ENCODE measurements at places on chromosomes 2 and 18.

DNA sequence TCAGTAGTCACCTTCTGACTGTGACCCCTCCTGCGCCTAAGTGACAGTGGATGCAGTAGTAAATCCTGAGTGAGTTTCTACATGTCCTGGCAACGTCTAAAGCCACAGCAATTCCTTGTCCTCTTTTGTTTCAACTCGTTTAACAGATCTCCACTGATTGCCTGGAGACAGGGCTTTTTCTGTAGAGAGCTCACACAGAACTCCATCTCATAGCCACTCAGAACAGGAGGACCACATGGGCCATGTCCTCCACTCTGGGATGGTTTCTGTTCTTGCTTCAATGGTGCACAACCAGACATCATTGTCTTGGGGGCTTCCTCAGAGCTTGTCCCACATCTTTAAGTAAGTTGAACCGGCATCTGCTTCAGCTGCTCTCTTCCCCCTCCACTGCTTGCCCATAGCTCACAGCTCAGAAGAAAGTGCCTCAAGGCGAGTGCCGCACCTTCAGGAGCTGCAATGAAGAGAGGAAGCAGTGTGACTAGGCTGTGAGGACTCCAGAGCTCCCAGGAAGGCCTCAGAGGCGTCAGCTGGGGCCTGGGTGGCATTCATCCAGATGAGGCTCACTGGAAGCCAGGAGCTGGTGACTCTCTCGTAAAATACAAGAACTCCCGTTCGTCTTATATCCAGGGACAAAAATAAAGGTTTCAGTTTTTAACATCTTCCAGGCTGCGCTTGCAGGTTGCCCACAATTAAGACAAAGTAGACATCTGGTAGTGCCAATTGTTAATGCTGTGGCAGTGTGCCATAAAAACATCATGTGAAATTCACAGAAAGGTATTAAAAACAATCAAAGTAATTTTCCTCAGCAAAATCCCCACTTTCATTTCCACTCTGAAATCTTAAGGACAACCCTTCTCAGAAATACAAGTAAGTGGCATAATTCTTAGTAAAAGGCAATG, 37.3 kb downstream of the ST3GAL5 start:
- DNase-seq, result no peak

DNA sequence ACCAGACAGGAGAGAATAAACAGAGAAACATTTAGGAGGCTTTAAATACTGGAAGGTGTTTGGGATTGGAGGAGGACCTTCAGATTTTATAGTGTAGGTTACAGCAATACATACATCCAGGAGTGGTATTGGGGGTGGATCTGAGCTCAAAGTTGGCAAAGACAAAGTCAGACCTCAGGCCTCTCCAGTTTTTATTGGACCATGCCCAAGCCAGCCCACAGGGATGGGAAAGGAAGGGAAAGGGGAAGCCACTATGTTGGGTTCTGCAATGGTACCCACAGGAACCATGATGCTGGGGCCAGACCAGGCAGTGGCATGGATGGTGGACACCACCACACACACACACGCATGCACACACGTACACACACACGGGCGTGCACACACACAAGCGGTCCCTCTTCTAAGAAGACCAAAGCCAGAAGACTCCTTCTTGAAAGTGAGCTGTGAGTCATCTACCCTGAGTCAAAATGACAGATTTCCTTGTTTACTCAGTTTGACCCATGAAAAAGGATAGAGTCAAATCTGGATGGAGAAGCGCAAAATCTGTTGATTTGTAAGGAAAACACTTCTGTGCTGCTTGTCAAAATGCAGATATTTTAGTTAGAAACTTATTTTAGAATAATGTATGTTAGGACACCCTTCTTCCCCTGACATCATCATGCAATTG, 87.9 kb downstream of the TRABD2A start:
- DNase-seq, result no peak

- DNase-seq, result no peak
Measured at GRCh38 chr2:88628571-88628939, 1.3 kb upstream of the EIF2AK3 start.

GRCh38 chr2:88136817-88137216, 9.0 kb upstream of the FABP1 start:
- DNase-seq, result no peak

DNA sequence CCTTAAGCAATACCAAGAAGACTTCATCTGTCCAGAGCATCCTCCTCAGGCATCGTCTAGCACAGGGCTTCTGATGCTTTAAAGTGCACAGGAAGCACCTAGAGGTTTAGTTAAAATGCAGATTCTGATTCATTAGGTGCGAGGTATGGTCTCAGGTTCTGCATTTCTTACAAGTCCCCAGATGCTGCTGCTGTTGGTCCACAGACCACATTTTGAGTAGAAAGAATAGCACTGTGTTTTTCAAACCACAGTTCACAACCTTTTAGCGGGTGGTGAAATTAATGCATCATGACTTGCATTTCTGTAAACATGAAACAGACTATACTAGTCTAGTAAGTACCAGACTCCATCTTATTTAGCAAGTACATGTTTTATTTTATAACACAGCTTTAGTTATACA, 134.6 kb downstream of the TMEFF2 start:
- DNase-seq, result no peak

DNA sequence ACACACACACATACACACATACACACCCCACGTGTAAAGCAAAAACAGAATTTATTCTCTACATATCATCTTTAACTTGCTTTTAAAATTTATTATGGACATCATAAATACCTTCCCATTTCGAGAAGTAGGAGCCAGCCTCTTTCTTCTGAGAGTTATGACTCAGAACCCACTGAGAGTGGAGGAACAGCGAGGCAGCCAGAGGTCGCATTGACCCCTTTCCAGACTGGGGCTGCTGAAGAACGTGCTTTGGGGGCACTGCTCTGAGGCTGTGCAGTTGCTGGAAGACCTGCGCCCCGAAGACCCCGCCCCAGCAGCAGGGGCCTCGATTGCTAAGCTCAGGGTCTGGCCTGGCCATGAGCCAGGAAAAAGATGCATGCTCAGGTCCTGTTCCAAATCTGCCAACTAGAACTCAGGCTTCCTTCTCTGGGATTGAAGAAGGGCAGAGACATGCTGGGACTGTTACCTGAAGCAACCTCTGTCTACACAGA, 133.8 kb upstream of the TWIST2 start:
- DNase-seq, result no peak

- no peak for DNase-seq
Measured at GRCh38 chr2:122319539-122320132, 564.2 kb downstream of the TSN start.

DNA sequence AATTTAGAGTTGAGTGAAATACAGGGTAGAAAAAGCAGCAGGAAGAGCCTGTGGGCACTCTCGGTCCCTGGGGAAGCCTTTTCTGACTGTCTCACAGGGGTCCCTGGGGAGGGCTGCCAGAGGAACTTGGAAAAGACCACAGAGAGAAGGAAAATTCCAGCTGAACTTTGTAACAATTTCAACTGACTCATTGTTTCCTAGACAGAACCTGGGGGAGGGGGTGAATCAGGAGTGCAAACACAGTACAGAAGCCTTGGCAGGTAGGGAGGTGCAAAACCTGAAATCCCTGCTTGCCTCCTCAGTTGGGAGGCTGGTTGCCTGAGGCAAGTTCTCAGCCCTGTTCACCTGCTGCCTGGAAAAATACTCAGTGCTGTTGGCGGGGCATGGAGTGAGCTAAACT, 106.8 kb downstream of the GRB14 start:
- no peak for DNase-seq

DNA sequence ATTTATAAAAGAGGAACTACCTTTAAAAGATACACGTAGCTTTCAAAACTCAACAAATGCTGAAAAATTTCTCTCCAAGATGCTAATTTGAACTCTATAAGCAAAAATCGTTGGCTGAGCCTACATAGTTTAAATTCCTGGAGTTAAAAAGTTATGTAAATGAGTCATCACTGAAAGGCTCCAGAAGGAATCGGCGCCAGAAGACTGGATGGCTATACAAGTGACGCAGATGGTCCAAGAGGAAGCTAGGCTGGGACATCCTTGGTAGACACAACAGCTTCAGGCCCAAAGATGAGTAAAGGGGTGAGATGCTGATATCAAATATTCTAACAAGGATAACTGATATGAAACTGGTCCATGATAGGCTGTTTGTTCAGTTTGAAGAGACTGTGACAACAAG, 22.8 kb upstream of the DNAH6 start:
- no peak for DNase-seq

DNA sequence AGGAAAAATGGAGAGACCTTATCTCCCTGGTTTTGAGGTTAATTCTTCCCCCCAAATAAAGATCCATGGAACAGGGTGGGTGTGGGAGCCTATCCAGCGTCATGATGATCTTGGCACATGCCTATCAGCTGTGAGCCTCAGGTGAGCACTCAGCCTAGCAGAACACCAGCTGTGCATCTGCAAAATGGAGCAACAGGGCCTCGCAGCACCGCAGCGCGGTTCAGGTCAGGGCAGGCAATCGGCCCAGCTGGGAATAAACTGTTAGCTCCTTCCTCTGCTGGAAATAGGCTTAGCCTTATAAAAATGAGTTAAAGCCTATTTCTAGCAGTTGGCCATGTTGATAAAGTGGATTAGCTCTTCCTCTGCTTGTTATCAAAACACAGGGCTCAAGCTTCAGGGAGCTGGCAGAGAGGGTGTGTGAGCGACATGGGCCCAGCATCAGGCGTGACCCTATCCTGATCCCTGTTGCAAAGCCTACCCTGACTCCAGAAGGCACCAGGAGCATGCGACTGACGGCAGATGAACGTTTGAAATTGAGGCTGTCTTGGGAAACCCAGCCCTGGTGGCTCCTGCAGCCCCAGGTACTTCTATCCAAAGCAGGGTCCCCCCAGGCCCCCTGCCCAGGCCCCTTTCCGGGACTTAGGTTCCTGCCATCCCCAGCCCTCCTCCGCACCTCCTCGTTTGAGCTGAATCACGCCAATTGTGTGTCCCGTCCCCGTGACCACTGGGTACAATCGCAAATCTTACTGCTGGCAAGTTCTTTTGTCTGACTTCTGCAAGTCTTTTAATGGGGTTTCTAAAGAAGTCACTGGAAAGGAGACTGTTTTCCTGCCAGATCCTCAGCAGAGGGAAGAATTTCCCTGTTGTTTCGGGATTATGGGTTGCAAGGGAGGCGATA, 35.4 kb downstream of the ARHGEF4 start:
- DNase-seq, result no peak

DNA sequence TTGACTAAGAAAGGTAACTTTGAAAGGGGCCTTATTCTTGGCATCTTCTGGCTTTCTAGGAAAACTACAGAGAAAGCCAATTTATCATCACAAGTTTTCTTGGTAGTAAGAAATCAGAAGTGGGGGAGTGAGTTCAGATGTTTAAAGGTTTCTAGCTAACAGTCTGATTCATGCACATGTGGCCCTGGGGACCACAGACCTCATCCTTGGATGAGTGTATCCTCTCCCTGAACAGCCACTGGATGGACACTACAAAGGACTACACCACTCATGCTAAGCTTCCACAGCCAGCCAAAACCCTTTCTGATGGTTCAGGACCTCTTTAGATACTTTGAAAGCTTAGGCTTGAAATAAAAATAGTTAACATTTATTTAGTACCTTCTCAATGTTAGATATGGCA, 218.3 kb upstream of the STK17B start:
- DNase-seq, result no peak

- DNase-seq, result peak; percentile 71
Measured at GRCh38 chr18:56748698-56749268, 97.6 kb downstream of the WDR7 start.

DNA sequence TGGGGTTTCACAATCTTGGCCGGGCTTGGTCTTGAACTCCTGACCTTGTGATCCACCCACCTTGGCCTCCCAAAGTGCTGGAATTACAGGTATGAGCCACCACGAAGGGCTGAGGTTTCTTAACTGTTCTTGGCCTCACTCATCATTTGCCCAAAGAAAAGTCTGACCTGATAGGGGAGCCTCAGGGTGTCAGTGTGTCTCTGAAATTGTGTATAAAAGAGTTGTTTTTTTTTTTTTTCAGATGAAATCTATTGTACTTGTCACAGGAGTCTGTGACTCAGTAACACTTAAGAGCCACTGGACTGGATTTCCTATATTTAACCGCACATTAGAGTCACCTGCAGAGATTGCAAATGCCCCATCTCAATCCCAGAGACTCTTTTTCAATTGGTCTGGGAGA, 16.9 kb downstream of the PMAIP1 start:
- DNase-seq, result no peak

DNA sequence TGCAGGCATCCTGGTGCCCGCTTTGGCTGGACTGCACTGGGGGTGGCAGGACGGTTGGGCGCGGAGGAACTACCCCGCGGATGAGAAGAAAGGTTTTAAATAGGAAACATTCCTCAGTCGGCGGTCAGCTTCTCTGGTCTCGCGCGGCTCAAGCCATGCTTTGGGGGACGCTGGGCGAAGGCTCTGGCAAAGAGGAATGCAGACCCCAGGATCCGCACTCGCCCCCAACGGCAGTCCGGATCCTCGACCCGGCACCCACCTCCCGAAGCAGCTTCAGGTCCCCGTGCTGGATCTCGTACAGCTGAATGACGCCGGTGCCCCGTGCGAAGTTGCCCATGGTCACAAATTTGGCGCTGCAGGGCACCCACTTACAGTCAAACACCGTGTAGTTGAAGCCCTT, 686 bp upstream of the PNO1 start:
- DNase-seq, result no peak

DNA sequence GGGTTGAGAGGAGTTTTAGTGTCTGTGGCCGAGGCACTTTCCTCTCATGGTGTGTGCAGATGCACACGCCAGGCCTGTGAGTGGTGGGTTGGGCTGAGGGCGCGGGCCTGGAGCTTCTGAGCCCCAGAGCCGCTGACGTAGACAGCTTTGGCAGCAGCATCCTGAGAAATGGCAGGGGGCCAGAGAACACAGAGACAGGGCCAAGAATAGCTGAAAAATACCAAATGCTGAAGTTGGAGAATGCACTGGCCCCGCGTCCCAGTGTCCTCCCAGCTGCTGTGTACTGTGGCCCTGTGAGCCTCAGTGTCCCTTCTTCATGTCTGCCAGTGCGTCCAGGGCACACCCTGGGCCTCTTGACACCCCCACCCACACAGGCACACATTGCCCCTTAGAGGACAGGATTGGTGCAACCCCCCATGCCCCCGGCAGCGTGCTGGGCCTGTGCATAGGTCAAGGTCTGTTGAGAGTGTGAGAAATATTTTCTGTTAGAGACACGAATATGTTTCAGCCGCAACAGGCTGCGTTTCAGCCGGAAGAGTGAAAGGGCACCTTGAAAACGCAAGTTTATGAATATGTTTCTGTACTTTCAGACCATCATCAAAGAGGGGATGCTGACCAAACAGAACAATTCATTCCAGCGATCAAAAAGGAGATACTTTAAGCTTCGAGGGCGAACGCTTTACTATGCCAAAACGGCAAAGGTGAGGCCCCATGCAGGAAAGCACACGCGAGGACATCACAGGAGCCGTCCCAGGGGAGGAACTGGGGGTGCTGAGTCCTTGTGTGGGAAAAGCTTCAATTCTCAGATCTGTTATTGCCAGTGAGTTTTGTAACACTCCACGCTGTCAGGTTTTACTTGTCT, 33.6 kb downstream of the DGKD start:
- DNase-seq, result peak; percentile 62

GRCh38 chr18:37913051-37913450, 347.5 kb upstream of the CELF4 start:
- no peak for DNase-seq

DNA sequence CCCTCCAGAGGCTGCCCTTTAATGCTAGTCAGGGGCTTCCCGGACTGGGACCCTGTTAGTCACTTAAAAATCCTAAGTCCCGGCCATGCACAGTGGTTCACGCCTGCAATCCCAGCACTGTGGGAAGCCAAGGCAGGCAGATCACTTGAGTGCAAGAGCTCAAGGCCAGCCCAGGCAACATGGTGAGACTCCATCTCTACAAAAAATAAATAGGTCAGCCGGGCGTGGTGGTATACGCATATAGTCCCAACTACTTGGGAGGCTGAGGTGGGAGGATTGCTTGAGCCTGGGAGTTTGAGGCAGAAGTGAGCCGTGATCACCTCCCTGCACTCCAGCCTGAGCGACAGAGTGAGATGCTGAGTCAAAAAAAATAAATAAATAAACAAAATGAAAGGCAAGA, 17.2 kb upstream of the KCNG2 start:
- no peak for DNase-seq

Data from NCI-H1092 treated with DMSO at 0.1 percent for 48 hours (cell line).